Testis (tissue), 5 donors: ENCODE measurements at places on chromosomes 11 and 22. TPM values are rescaled to one million over a fixed set of nuclear protein-coding genes. Genes with fewer than 3 reads are reported as not detected.

Gene PARVG
- 14.1 TPM for total RNA-seq

GRCh38 chr11:9868641-9869040 is 204.8 kb downstream of the SWAP70 start:
- DNase-seq = no peak

Gene RCN1
- 44.4 TPM for total RNA-seq

Gene CARD18
- total RNA-seq = 2.3 TPM

DNA sequence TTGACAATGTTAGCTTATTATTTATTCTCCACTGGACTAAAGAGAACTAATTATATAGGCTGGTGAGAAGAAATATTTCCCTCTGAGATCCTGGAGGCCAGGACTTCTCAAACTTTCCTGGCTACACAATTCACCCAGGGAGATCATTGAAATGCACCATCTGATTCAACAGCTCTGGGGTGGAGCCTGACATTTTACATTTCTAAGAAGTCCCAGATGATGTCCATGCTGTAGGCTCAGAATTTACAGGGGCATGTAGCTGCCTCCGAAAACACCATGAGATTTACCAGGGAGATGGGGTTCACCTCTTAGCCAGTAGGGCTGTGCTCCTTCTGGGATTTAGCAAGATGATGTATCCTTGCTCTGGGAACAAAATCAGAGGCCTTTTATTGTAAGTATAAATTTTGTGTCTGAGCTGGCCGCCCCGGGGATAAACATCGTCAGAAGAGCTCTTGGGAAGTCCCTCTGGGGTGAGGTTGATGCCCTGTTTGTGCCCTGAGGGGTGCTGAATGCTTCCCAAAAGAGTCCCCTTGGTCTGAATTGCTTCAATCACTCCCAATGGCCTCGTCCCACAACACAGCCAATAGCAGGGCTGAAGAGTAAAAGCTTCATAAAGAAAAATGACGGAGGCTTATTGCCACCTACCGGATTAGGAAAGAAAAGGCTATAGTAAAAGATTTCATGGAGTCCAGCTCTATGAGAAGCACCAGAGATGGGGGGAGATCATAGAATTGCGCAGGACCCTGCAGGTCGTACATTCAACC is 33.4 kb upstream of the API5 start:
- DNase-seq = no peak

Gene LAYN
- 7.0 TPM for total RNA-seq

- DNase-seq = no peak
These were observed 171.8 kb downstream of the DSCAML1 start for GRCh38 chr11:117625237-117625636.

DNA sequence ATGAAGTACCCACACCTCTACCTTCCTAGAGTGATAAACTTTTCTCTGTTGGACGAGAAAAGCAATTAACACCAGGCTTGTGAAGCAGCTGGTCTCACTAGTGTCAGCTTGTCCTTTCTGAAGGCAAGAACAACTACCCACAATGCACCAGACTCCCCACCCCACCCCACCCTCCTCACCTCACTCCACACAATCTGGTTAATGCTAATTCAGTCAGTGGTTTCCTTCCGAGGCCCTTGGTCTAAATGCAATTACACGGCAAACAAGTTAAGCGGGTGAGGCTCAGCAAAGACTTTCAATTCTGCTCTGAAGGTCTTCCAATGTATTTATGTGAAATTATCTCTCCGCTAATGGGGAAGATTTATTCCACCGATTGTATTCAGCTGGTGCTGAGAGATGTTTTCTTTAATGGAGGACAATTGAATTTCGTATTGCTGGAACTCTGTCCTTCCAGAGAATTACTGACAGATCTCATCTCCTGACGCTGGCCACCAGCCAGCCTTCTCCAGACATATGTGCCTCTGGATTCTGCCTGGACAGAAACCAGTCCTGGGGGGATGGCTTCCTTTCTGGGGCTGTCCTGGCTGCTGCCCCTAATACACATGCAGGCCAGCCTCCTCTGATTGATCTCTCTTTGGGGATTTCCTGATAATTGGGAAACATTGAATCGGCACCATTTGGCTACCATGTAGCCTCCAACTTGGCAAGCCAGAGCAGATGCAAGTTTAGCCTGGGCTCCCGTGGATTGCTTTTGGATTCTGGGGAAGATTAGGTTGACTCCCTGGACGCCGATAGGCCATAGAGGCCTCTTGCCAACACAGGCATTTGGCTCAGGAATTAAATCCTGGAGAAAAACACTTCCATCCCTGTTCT is 165.8 kb upstream of the NARS2 start:
- DNase-seq = no peak

GRCh38 chr22:40484906-40485669 is 114.7 kb downstream of the SGSM3 start:
- DNase-seq = no peak

- no peak for DNase-seq
These were observed 640.8 kb downstream of the FAM181B start for GRCh38 chr11:82092904-82093303.

DNA sequence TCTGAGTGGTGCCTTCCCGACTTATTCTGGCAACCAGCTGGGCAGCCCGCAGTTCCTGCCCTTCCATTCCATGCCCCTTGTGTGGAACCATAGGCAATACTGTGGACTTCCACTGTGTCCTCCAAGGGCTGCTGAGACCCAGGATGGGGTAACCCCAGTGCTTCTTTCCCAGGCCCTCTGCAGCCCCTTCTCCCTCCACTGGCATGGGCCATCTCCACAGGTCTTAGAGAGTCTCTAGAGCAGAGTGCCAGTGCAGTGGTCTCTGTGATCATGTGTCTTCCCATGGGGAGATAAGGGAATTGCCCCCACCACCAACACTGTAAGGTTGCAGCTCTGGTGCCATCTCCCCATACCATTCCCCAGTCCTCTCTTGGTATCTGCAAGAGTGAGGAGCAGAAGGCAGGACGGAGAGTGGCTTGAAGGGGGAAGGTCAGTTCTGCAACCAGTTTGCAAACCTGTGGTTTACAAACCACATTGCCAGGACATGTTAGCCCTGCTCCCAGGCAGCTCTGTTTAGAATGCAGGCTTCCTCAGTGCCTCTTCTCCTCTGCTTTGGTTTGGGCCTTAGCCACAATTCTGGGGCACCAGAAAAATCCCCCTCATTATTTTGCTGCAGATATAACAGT is 20.9 kb upstream of the DRD2 start:
- no peak for DNase-seq

DNA sequence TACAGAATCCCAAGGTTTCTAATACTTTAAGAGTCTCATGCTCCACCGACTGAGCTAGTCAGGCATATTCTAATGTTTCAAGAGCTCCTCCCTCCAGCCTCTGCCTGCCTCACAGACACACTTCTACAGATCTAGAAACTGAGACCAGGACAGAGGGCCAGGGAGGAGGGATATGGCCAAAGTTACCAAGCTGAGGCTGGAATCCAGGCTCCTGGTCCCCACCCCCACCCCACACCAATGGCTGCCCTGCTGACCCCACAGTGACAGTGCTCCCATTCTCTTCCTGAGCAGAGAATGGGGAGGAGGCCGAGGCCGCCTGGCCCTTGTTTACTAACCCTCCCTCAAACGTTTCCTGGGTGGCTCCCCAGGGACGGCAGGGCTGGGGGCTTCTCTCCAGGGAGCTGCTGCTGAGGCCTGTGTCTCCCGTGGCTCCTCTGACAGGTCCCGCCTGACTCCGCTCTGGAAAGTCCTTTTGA is 2.2 kb downstream of the PLEKHB1 start:
- DNase-seq = no peak

DNA sequence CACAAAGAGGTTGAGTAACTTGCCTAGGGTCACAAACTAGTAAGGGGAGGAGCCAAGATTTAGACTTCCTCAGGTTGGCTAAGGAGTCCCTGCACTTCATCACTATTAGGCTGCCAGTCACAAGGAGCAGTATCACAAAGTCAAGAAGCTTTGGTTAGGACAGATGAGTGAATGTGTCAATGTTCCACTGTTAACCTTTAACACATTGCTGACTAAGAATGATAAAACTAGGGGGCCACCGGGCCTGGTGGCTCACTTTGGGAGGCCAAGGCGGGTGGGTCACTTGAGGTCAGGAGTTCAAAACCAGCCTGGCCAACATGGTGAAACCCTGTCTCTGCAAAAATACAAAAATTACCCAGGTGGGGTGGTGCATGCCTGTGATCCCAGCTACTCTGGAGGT is 32.0 kb downstream of the TMEM123 start:
- DNase-seq = no peak

GRCh38 chr11:130786586-130786985 is 129.7 kb downstream of the SNX19 start:
- DNase-seq = no peak

GRCh38 chr11:35518766-35519165 is 6.7 kb downstream of the PAMR1 start:
- no peak for DNase-seq
